ENCODE measurements at places on chromosomes 4 and X. TPM values are rescaled to one million over a fixed set of nuclear protein-coding genes. Genes with fewer than 3 reads are reported as not detected.

DNA sequence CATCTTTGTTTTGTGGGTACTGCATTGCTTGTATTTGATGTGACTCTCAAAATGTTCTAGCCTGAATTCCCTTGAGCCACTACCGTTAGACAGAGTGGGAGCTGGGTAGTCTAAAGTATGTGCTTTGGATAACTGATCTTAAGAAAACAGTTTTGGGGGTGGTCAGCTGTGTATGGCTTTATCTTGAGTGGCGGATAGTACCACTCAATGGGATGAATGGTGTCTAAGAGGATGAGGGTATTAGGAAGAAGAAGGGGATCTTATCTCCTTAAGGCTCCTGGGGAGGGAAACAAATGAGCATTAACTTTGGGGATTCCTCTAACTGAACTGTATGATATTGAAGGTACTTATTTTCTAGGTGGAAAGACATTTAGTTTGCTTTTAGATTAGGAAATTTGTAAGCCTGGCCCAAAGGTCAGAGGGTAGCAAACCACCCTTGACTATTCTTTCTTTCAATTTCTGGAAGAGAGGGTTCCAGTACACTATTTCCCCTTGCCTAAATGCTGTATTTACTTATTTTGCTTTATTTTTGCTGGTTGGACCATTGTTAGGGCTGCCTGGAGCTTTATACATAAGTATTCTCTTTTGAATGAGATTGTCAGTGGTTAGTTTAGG, 11.3 kb downstream of the BMP2K start:
- DNase-seq = no peak

- DNase-seq = no peak
Measured at GRCh38 chrX:71666240-71667223, 814 bp upstream of the LOC101059915 start.

DNA sequence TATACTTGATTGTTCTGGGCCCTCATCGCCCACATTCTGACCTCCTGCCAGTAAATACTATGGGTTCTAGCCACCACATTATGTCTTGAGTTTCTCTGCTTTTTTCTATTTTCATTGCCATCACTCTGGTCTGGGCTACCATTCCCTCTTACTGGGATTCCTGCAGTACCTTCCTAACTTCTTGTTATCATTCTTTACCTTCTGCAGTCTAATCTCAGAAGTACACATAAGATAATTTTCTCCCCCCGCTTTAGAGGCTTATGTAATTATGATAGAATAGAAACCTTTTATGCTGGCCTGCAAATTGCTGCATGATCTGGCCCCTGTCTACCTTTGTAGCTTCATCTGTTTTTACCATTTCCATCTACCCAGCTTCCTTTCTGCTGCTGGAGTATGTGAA, 19.2 kb downstream of the STIM2 start:
- no peak for DNase-seq

Gene EDNRA
- total RNA-seq = 2.5 TPM

DNA sequence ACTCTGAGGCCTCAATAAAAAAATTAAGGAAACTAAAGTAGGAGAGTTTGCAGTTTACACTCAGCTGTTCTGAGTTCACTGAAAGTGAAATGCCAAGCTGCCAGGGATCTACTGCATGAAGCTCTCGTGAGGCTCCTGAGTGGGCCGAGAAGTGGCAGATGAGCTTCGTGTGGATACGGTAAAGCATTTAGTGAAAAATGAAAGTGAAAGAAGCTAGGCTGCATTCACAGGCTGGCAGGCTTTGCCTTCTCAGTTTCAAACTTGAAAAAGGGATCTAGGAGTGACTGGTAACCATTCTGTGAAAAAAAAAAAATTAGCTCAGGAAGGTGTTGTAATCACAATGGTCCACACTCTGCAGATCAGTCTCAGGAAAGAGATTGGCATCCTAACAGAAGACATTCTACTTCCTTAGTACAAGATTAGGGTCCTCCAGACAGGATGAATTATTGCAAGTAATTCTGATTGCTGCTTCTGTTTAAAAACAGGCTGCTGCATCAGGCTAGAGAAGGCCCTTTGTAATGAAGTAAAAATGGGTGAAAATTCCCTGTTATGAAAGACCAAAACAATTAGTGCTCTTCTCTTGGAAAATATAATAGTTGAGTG, 679.9 kb downstream of the RPA4 start:
- DNase-seq = peak; percentile 43

GRCh38 chr4:55035892-55036291, 89.5 kb downstream of the KDR start:
- no peak for DNase-seq

DNA sequence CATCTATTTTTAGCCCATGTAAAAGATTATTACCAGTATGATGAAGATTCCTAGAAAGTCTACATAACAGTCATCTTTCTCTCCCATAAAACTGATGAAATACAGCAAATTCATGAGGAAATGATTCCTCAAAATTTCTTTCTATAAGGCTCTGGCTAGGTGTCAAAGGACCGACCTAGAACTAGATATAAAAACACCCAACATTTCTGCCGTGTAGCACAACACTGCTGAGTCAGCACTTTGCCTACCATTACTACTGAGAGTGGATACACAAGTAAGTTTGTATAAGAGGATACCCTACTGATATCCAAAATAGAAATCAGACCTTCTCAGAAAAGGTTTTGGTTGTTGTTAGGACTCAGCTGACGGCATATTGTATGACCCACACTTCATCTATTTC, 24.7 kb downstream of the TMEM47 start:
- no peak for DNase-seq

Gene MAGEA2
- total RNA-seq = not detected

GRCh38 chr4:2275546-2276251, 13.8 kb upstream of the MXD4 start:
- no peak for DNase-seq

GRCh38 chr4:35649778-35650177, 594.5 kb downstream of the ARAP2 start:
- DNase-seq = no peak

Gene NDST3
- not detected for total RNA-seq

DNA sequence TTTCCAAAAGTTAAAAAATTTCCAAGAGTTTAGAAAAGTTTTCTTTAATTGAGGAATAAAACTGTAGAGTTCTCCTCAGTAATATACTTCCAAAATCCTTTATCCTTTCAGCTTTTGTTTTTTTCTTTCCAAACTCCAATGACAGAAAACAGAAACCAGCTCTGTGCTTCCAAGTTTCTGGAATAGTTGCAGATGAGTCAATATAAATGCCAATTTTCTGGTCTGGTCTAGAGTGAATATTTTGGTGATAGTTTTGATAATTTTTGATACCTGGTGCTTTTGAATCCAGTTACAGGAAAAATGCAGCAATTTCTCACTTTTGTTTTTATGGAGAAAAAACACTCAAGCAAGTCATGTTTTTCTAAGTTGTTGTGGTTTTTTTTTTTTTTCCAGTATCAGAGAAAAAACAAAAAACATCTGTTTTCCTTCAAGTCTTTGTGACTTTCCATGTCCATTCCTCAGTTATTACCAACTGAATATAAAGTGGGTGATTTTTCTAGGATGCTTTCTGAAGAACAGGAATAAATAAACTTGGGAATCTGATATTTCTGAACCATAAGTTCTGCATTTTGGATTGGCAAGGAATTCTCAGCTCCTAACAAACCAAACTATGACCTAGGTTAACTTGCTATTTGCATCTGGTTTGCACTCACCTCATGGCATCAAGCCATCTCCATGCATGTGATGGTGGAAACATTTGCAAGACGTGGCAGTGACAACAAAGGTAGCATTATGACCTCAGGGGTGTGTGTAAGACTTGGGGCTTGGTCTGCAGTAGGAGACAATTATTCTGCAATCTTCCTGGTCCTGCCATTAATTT, 139.1 kb downstream of the VEGFC start:
- DNase-seq = peak; percentile 51

DNA sequence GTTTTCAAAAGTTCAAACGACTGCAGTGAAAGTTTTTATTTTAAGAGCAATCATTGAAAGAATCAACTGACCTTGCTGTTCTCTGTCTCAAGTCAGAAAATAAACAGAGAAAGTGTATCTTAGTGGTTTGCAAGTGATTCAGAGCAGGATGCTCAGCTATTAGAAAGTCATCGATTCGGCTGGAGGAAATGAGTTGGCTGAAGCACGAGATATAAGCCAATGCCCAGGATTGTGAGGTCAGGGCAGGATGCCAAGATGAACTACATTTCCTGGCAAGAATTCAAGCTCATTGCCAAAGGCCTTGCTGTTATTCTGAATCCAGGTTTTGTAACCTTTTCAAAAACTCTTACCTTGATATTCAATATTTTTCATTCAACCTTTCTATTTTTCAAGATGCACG, 541.4 kb upstream of the BOD1L1 start:
- peak; percentile 86 for DNase-seq

GRCh38 chrX:37825215-37825842, 22.0 kb downstream of the DYNLT3 start:
- DNase-seq = peak; percentile 18

Gene IL21
- total RNA-seq = not detected

Gene NPY1R
- not detected for total RNA-seq

Gene MAGEB10
- total RNA-seq = not detected

Gene MND1
- 7.6 TPM for total RNA-seq

Gene INTU
- 6.2 TPM for total RNA-seq

Data from HFFc6 (cell line).